ENCODE measurements at places on chromosomes 11 and 22. TPM values are rescaled to one million over a fixed set of nuclear protein-coding genes. Genes with fewer than 3 reads are reported as not detected.

The C11orf52 gene
- total RNA-seq: 4.7 TPM

The TMEM132A gene
- 7.7 TPM for total RNA-seq

The CHRDL2 gene
- total RNA-seq: not detected

The PARVB gene
- 15.3 TPM for total RNA-seq

The KCTD14 gene
- 5.6 TPM for total RNA-seq

The SOX6 gene
- total RNA-seq: 0.56 TPM

The DRD4 gene
- total RNA-seq: not detected

The AGBL2 gene
- total RNA-seq: 0.95 TPM

The MAJIN gene
- total RNA-seq: not detected

The OOSP2 gene
- total RNA-seq: not detected

The OR52M1 gene
- total RNA-seq: not detected

The TRIM22 gene
- 119 TPM for total RNA-seq

The NXPE2 gene
- not detected for total RNA-seq

The LRP4 gene
- total RNA-seq: 8.4 TPM

The ANKK1 gene
- total RNA-seq: 0.68 TPM

The MRGPRE gene
- total RNA-seq: not detected

The ESAM gene
- total RNA-seq: 116 TPM

The FADD gene
- total RNA-seq: 23.2 TPM

Measured in thoracic aorta (tissue), 2 donors.